ENCODE measurements at places on chromosomes 4 and X.

- no peak for DNase-seq
Observed at GRCh38 chrX:41478381-41478911, 31.3 kb downstream of the NYX start.

- peak; percentile 11 for DNase-seq
Observed at GRCh38 chrX:74133156-74133796, 170.7 kb upstream of the ZCCHC13 start.

DNA sequence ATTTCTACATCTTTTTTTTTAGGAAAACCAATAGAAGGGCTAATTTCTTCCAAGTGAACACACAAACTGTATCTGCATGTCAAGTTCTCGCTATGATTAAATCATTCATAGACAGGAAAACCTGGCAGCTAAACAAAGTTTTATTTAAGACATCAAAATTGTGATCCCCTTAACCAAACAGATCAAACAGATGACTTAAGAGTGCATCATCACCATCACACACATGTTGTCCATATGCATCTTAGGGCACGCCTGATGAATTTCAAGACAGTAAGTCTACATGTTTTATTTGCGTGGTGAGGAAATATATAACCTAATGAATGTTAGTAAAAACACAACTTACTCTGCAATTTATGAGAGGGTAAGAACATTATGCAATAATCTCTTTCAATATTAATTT lies 317.0 kb upstream of the ANXA10 start:
- no peak for DNase-seq

GRCh38 chr4:78031417-78031950 lies 25.6 kb upstream of the FRAS1 start:
- no peak for DNase-seq

GRCh38 chr4:26576231-26576739 lies 7.6 kb upstream of the TBC1D19 start:
- DNase-seq: no peak

GRCh38 chr4:90542216-90542615 lies 415.0 kb downstream of the CCSER1 start:
- DNase-seq: no peak

GRCh38 chr4:39541987-39542610 lies 14.9 kb upstream of the UGDH start:
- no peak for DNase-seq

DNA sequence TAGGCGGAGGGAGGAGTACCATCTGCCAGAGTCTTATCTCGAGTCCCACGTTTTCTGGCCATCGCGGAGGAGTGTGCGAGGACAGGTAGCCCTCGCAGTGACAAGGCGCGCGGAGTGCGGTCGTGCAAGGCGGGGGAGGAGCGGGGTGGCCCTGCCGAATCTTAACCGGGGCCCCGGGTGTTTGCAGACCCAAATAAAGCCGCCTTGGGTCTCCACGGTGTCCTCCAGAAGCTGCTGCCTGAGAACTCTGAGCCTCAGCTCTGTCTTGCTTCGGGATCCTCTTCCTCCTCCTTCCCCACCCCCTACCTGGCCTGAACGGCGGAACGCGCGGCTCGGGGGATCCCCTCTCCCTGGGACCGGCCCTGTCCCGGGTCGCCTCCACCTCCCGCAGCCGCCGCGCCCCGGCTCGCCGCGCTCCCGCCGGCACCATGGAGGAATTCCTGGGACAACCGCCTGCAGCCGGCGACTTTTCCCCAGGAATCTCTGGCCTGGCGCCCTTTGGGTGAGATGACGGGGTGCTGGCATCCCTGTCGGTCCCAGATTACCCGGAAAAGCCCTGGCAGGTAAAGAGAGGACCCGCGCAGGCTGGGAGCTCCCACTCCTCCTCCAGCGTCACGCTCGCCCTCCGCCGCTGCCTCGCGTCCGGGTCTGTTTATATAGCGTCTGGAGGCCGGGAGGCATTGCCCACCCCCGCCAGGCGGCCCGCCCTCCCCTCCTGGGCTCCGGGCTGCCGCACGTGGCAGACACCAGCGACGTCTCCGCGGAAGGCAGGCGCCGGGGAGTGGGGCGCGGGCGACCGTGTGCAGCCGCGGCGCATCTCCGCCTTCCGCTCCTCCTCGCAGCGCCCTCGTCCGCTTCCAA lies at the start of gene GALNTL6:
Gene GALNTL6 (plus strand): TSS at position 740 of the 861 bp plus-strand sequence.
- peak; percentile 18 for DNase-seq

- DNase-seq: no peak
Observed at GRCh38 chr4:37268319-37268718, 23.8 kb downstream of the NWD2 start.

- no peak for DNase-seq
Observed at GRCh38 chr4:55158957-55159356, 33.6 kb upstream of the KDR start.

DNA sequence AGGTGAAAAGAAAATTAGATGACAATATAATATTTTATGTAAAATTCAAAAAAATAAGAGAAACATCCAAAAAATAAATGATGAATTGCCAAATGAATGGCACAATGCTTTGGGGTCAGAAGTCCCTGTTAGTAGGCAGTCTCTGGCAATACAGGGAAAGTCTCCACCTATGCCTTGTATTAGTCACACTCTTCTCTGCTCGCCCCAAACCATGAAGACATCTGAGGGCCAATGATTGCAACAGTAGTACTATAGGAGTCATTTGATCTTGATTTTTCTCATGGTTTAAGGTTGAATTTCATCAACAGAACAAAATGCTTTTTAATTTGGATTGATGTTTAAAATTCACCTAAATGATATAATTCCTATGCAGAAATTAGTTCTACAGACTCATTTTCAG lies 3.9 kb upstream of the PRSS12 start:
- DNase-seq: no peak

GRCh38 chrX:49165901-49166881 lies 3.6 kb downstream of the MAGIX start:
- DNase-seq: peak; percentile 88

- no peak for DNase-seq
Observed at GRCh38 chrX:123975180-123975579, 13.7 kb downstream of the STAG2 start.

- no peak for DNase-seq
Observed at GRCh38 chrX:10798041-10798440, 177.7 kb upstream of the MID1 start.

DNA sequence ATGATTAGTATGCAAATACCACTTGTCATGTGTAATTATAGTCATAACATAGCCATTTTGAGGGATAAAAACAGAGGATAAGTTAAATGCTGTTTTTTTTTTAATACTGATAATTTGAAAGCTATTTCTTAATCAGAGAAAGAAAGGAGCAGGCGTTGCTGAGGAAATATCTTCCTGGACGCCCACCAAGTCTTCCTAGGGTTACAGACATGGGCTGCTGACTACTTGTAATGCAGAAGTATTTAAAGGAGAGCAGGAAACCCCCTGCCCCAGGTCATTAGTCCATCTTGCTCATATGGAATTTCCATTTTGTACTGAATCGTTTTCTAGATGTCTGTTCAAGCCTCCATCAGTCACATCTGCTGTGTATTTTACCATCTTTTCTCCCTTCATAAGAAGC lies 176.2 kb downstream of the ADGRL3 start:
- DNase-seq: no peak
